Stimulated activated CD8-positive, alpha-beta memory T cell treated with anti-CD3 and anti-CD28 coated beads, Interleukin-7, amount 100 ng/mL, for 48 hours (primary cell): ENCODE measurements at places on chromosomes 2 and 18.

DNA sequence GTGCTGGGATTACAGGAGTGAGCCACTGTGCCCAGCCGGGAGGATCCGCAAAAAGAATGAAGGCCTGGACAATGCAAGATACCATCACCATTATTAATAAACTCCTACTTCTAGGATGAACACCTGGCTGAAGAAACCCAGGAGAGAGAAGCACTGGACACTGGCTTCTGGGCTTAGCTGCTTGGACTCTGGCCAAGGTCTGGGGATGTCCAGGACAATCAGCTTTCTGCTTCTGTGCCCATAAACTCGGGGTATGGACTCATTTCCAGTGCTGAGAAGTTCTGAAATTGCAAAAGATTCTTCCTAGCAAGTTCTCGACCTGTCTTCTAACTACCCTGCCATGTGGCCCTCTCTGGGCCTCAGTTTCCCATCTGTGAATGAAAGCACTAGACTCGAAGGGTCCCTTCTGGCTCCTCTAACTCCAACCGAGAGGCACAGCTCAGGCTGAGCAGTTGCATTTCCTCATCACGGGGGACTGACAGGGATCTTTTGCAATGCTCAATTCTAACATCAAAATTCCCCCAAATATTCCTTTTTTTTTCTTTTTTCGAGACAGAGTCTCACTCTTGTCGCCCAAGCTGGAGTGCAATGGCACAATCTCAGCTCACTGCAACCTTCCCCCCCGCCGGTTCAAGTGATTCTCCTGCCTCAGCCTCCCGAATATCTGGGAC is 2.4 kb upstream of the SH2D6 start:
- DNase-seq, result no peak

- DNase-seq, result no peak
Measured at GRCh38 chr2:159129269-159129668, 157.2 kb downstream of the WDSUB1 start.

DNA sequence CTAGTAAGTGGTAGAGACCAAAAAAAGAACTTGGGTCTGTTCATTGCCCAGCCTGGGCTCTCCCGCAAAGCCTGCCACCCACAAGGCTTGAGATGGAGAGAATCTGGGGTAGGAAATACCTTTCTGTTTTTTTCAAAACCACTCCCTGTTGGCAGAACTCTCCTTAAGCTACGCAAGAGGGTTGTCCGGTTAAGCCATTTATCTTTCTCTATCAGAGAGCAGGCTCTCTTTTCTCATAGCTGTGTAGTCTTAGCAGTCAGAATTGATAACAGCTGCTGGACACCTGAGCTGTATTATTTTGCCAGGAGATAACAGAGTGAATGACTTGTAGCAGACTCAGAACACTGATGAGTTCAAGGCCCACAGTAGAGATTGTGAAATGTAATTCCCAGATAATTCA is 1088.1 kb downstream of the TSN start:
- no peak for DNase-seq

- no peak for DNase-seq
Measured at GRCh38 chr2:66574701-66575624, 140.0 kb downstream of the MEIS1 start.

- DNase-seq, result no peak
Measured at GRCh38 chr2:71631411-71631931, 178.1 kb downstream of the DYSF start.
